ENCODE measurements at places on chromosomes 1 and 21.
A peak's percentile ranks its signal among the peaks of the same experiment; 100 is the strongest.

DNA sequence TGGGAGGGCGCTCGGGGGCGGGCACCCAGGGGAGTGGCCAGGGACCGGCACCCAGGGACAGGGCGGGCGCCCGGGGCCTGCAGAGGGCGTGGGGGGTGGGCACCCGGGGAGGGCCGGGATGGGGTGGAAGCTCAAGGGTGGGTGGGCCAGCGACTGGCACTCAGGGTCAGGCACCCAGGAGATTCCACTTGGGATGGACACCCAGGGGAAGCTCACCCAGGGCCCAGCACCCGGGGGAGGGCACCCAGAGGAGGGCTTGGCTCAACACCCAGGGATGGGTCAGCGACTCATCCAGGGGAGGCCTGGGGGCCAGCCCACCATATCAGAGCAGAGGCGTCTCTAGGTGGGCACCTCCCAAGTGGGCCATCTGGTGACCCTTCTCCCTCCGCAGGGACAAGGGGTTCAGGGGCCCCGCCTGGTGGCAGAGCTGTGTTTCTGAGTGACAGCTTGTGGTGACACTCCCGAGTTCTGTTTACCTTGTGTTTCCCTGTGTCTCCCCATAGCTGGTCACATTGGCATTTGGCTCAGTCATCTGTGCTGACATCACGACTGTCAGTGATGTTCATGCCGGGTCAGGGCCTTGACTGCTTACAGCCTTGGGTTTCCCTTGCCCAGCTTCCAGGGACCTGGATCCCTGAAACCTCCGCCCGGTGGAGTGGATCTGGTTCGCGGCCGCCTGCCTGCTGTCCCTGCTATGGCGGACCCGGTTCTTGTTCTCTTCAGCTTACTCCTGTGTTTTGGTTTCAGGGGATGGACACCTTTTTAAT, 749 bp downstream of the IBA57 start:
- peak; percentile 89 for DNase-seq

DNA sequence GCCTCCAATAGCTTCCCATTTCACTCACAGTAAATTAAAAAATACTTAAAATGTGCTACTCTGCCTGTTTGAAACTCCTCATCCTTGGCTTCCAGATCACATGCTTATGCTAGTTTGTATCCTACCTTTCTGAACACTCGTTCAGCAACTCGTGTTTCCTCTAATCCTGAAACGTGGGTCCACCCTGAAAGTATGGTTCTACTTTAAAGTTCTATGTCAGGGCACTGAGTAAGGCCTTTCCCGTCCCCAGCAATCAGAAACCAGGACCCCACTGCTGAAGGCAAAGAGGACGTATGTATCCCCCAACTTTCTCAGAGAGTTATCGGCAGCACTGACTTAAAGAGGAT, 419 bp upstream of the TSEN15 start:
- DNase-seq = no peak

- DNase-seq = no peak
Observed at GRCh38 chr1:185704181-185704580, 30.0 kb upstream of the HMCN1 start.

DNA sequence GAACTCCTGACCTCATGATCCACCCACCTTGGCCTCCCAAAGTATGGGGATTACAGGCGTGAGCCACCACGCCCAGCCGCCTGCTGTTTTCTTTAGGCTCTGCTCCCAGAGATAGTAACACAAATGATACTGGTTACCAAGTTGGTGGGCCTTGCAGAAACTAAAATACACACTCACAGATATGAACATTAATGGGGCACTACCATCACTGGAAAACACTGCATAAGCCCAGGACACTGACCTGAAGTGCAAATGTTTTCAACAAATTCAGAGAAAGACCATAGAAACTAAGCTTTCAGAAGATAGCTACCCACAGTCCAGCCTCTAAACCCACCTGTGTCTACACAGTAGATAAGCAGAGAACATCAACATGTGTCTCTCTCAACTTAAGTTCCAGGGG, 180.5 kb downstream of the FCRL5 start:
- no peak for DNase-seq

DNA sequence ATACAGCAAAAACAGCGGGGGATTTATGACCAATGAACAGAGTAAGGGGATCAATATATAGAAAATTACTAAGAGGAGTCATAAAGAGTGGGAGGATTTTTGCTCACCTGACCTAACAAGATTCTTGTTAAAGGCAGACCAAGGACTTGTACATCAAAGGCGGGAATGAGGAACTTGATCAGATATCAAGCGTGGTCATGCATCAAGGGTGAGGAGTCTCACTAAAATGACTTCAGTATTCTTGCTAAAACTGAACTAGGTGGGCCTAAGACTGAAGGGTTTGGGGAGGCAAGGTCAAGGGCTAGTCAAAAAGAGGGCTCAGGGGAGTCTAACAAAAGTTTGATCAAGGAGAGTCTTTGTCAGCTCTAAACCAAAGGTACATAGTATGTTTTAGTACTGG, 2.1 kb downstream of the MOV10 start:
- DNase-seq = no peak

DNA sequence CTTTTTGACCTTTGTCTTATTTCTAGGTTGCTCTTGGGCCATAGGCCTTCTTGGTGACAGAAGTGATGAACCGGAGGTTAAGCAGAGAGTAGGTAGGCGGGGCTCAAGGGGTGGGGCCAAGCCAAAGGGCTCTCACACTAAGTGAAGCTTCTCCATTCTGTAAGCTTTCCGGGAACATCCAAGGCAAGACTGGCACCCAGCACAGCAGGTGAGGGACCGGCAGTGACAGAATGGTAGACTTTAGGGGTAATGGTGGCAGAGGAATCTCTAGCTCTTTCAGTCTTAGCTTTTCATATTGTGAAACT, at the start of gene TNFAIP8L2:
TNFAIP8L2 (plus strand) TSS at position 135 of the 305 bp plus-strand sequence. CDS start 2,049 bp downstream, outside the sequence.
- DNase-seq = peak; percentile 58

- DNase-seq = no peak
Observed at GRCh38 chr1:231232870-231233734, 7.9 kb upstream of the GNPAT start.

- DNase-seq = no peak
Observed at GRCh38 chr21:14581902-14582457, 35.9 kb upstream of the SAMSN1 start.

DNA sequence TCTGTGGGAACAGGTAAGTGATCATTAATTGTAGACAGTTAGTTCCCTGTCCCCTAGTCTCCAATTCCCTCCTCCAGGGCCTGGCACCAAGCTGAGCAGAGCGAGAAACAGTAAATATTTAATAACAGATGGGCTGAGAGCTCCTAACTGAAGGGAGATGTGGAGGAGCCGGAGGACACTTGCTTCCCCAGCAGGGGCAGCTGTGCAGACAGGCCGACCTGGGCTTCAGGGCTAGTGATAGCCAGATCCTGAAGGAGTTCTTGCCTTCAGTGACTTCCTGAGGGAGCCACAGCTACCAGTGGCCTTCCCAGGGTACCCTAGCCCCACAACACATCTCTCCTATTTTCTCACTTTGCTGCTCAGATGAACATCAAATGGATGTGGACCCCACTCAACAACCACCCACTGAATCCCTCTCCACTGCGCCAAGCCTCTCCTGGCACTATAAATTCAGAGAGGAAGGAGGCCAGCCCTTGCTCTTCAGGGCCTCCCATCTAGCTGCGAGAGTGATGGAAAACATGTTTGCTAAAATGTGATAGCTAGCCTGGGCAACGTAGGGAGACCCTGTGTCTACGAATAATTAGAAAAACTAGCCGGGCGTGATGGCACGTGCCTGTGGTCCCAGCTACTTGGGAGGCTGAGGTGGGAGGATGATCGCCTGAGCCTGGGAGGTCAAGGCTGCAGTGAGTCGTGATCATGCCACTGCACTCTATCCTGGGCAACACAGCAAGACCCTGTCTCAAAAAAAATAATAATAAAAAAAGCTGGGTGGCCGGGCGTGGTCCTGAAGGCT, 26.9 kb upstream of the SYNC start:
- no peak for DNase-seq

Measured in pons (tissue), 1 donor.